ENCODE measurements at places on chromosomes 2 and 18.

DNA sequence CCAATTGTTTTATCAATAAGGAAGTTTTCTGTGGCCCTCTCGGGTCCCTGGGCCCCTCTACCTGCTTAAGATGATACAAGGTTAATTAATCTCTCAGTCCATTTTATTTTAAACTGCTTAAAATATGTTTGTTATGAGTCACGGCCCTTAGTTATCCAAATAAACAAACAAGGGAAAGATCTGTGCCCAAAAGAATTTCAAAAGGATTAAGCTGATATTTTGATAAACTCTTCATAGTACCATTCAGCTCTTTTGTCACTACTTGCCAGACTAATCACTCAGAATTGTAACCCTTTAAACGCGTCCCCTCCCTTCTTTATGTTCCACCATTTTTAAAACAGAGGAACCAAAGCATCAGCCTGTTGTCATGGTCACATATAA lies 144.7 kb upstream of the STK17B start:
- DNase-seq: no peak

- DNase-seq: no peak
Observed at GRCh38 chr2:46814160-46814961, 101.2 kb downstream of the MCFD2 start.

DNA sequence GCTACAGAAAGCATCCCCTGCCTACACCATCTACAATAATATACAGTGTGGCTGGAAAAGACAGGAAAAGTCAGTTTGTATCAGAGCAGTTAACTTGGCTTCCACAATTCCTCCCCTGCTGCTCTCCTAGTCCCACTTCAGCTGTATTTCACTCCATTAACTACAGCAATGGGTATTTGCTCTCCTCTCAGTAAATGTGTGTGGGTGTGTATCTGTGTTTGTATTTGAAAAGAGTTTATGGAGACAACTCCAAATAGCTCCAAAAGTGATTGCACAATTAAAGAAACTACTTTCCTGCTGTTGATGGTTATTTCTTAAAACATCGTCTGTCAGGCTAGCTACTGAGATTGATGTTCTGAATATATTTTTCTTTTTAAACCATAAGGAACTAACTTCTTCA lies 333.7 kb upstream of the FIGN start:
- DNase-seq: no peak

DNA sequence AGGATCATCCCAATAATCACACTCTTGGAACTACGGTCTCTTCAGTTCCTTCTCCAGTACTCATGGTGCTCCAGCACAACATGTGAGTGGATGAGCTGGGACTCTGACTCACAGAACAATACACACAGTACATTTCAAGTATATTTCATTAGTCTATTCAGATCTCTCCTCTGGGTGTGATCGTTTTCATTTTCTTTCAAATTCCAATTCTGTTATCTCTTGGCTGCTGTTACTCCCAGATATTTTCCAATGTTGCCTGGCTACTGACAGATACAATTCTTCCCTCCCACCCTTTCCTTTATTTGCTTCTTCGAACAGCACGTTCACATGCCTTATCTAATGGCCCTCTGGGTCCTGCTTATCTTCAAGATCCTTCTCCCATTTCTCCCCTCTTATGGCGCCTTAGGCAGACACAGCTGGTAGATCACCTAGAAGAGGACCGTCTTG lies 216.0 kb downstream of the ACKR3 start:
- no peak for DNase-seq

GRCh38 chr2:211854832-211855231 lies 683.8 kb downstream of the ERBB4 start:
- no peak for DNase-seq

All from NCI-H2081 treated with DMSO at 0.1 percent for 48 hours (cell line).